Endothelial cell (in vitro differentiated cells): ENCODE measurements at places on chromosomes 1 and 21.

DNA sequence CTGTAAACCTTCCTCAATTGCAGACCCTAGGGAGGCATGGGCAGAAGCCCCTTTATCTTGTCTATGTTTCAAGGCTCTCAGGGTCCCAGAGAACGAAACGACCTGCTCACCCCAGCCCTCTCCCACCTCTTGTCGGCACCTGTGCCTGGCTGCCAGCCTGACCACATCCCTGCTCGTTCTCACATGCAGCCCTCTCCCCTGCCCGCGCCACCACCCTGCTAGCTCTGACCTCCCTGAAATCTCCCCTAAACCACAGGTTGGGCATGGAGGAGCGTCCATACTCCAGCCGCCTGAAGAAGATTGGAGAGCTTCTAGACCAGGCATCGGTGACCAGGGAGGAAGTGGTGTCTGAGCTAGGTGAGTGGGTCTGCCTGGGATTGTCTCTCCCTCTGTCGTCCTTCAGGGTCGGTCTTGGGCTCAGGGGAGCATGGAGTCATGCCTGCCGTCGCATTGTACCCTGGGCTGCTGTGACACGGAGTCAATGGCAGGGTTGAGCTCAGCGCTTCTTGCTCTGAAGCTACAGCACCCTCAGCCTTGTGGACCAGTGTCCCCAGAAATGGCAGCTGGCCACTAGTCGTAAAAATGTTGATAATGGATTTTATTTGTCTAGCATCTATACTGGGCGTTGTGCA lies 3.6 kb downstream of the ADPRS start:
- no peak for DNase-seq

GRCh38 chr21:26614251-26614650 lies 41.2 kb upstream of the CYYR1 start:
- no peak for DNase-seq

DNA sequence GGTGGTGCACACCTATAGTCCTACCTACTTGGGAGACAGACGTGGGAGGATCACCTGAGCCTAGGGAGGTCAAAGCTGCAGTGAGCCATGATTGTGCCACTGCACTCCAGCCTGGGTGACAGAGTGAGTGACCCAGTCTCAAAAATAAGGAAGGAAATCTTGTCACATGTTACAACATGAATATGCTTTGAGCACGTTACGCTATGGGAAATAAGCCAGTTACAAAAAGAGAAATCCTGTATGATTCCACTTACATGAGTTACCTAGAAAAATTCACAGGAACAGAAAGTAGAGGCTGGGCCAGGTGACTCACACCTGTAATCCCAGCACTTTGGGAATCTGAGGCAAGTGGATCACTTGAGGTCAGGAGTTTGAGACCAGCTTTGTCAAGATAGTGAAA lies 6.7 kb upstream of the PADI6 start:
- DNase-seq = no peak

DNA sequence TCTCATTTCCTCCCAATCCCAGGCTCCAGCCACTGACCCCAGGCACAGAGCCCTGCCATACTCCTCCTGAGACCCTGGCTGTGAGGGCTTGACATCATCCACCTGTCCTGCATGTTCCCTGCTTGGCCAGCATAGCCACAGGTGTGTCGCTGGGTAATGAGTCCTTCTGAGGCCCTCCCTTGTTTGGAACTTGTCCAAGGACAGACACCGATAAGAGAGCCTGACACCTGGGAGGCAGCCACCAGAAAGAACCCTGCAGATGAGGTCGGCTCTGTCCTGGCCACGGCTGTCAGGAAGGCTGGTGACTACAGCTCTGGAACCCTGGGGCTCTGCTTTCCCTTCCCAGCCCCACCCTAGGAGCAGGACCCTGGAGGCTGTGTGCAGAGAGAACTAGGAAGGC lies 34.6 kb downstream of the TMEM63A start:
- no peak for DNase-seq

- no peak for DNase-seq
These were observed 28.6 kb downstream of the COL6A1 start for GRCh38 chr21:46009951-46010705.

DNA sequence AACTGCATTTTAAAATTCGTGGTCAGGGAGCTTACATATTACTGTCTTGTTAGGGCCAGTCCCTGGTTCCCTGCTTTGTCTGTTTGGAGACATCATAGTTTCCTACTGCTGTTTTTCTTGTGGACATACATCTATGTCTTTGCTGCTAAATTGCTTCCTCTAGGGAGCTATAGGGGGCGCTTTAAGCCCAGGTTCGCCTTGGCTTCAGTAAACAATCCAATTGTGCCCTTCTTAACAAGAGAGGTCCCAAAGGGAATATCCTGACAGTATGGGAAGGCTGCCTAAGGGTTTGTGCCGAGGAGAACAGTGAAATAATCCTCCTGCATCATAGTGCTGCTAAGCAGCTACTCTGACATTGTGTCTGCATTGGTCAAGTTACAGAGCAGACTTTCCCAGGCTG lies 112.5 kb downstream of the USH2A start:
- DNase-seq = peak; percentile 58

- DNase-seq = no peak
These were observed 1.0 kb upstream of the AK4 start for GRCh38 chr1:65146908-65147423.

- peak; percentile 80 for DNase-seq
These were observed 130.0 kb upstream of the KCNJ15 start for GRCh38 chr21:38126666-38127303.

GRCh38 chr1:203133970-203134725 lies 6.6 kb downstream of the ADORA1 start:
- DNase-seq = no peak

DNA sequence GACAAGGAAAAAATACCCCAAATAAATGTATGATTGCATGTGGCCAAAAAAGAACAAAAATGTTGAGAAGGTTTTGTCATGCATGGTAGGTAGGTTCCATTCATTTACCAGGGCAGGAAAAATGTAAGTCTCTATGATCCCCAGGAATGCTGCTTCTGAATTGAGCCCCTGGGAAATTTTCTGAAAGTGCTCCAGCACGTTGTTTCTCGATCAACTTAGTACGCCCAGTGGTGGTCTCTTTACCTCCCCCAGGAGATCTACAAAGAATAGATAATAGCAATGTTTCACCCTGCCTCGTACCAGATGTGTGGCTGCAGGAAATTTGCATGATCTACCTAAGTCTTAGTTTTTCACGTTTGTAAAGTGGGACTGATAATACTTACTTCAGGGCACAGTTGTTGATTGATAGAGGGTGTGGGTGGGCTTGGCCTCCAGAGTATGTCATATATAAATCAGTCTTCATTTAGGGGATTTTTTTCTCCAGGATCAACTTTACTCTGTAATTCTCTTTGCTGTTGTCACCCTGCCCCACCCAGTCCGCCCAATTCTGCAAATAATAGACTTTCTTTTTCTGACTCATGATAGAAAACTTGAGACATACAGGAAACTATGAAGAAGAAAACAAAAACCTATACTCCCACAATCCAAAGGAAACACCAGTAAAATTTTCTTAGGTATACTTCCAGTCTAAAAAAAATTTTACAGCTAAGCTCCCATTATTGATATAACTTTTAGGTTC lies 462.0 kb upstream of the RUNX1 start:
- no peak for DNase-seq

DNA sequence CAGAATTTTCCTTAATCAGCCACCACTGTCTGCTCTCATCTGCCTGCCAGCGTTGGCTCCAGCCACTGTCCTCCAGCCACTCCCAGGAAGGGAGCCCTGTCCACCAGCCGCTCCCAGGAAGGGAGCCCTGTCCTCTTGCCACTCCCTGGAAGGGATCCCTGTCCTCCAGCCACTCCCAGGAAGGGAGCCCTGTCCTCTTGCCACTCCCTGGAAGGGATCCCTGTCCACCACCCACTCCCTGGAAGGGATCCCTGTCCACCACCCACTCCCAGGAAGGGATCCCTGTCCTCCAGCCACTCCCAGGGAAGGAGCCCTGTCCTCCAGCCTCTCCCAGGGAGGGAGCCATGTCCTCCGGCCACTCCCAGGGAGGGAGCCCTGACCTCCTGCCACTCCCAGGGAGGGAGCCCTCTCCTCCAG lies 726.5 kb downstream of the PTPRU start:
- no peak for DNase-seq

DNA sequence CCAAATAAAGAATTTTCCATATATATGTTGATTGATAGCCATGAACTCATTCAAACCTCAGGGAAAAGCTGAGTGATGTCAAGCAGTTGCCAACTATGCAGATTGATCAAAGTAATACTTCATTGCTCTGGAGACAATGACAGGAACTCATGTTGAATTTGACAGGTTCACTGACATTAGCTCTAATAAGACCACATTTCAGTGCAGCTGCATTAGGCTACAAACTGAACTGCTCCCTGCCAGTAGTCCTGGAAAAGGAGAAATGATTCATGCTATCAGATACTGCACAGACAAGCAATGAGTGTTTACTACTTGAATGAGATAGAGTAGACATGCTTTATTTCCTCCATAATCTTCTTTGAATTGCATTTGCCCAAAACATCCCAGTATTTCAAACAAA lies 948.4 kb downstream of the MRPL39 start:
- DNase-seq = no peak

GRCh38 chr1:178065250-178065649 lies 28.7 kb upstream of the RASAL2 start:
- DNase-seq = no peak

GRCh38 chr1:155889566-155889965 lies 21.6 kb downstream of the RIT1 start:
- DNase-seq = no peak
